Mucosa of descending colon (tissue), 3 donors: ENCODE measurements at places on chromosomes 4 and X. TPM values are rescaled to one million over a fixed set of nuclear protein-coding genes. Genes with fewer than 3 reads are reported as not detected.

Gene PCYT1B
- not detected for total RNA-seq

Gene UGDH
- total RNA-seq: 352 TPM

Gene UGT2A1
- total RNA-seq: not detected

- no peak for DNase-seq
These were observed 138.9 kb downstream of the PTTG2 start for GRCh38 chr4:38099020-38099600.

Gene KLHL13
- 8.4 TPM for total RNA-seq

- peak; percentile 40 for DNase-seq
These were observed 58.5 kb downstream of the ADD1 start for GRCh38 chr4:2902126-2902525.

DNA sequence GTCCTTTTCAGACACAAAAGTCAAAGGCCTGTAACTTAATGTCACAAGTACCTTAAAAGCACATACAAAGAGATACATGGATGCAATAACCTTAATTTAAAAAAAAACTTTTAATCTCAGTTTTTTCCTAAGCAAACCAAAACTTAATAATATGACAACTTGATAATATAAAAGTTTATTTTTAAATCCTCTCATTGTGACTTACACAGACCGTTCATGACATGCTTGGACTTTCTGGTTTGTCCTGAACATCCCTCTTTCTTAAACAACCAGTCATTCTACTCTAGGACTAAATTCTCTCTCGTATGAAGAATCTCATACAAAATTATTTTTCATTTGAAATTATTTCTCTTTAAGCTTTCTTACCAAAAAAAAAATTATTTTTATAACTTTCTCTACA, 43.1 kb upstream of the CYP2U1 start:
- DNase-seq: peak; percentile 11

Gene MAGEB10
- total RNA-seq: not detected

- DNase-seq: no peak
These were observed 229.9 kb downstream of the COL25A1 start for GRCh38 chr4:109072595-109072994.

DNA sequence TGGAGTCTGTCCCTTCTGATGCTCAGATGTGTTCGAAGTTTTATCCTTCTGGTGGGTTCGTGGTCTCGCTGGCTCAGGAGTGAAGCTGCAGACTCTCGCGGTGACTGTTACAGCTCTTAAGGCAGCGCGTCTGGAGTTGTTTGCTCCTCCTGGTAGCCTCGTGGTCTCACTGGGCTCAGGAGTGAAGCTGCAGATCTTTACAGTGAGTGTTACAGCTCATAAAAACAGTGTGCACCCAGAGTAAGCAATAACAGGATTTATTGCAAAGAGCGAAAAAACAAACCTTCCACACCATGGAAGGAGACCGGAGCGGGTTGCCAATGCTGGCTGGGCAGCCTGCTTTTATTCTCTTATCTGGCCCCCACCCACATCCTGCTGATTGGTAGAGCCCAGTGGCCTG, 18.5 kb downstream of the SLC25A5 start:
- no peak for DNase-seq

DNA sequence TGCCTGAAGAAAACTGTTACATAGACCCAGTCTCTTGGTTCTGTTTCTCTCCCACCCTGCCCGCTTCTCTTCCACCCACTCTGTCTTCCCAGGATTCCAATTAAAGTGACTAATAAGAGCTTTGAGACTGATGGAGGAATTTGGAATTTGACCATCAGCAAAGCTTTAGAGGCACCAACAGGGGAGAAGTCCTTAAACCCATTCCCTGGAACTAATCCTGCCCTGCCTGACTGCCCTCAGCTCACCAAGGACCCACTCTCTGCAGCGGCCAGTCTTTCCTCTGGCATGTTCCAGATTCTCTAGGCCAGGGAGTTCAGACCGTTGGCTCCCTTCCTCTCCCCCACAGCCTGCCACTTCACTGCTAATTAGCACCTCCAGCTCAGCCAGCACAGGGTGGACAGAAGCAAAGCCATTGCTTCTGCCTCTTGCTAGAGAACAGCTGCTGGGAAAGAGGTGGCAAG, 23.9 kb downstream of the SCD5 start:
- DNase-seq: no peak

GRCh38 chr4:101762025-101762424, 28.5 kb upstream of the BANK1 start:
- DNase-seq: no peak

GRCh38 chrX:139287155-139287924, 243.2 kb upstream of the F9 start:
- DNase-seq: peak; percentile 46

Gene RHOH
- 5.8 TPM for total RNA-seq

Gene CSAG1
- total RNA-seq: not detected

GRCh38 chrX:72019487-72019886, 108.8 kb downstream of the NHSL2 start:
- no peak for DNase-seq

DNA sequence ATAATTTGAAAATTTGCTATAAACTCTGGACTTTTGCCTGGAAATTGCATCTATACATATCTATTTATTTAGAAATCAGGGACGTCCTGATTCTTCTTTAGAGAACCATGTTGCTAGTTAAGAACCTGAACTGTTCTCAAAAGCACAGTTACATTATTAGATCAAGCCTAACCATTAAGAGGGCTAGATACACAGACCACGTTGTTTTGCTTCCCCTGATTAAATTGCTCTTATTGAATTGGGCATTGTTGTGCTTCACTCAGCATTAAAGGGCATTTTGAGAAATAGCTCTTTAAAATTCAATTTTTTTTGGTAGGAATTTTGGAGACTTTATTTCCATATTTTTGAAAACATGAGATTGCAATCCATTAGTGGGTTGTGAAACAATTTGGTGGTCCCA, 44.4 kb downstream of the FIP1L1 start:
- no peak for DNase-seq

DNA sequence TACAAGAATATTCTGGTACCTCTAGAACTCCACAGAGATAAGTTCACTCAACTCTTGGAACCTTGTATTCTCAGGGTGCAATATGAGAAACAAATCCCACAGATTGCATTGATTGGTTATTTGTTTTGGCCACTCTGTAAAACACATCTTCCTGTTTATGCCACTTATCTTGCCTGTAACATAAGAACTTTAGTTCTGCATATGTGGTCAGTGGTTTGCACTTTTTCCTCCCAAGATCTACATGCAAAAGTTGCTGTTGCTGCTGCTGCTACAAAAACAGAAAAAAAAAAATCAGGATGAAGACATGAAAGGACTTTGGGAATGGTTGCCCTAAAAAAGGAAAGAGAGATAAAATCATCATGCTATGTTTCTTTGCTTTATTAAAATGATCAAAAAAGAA, 9.6 kb downstream of the ODAPH start:
- DNase-seq: no peak

- no peak for DNase-seq
These were observed 49.5 kb downstream of the SHROOM2 start for GRCh38 chrX:9835585-9836210.

- no peak for DNase-seq
These were observed 8.1 kb downstream of the NEK1 start for GRCh38 chr4:169604131-169604900.

DNA sequence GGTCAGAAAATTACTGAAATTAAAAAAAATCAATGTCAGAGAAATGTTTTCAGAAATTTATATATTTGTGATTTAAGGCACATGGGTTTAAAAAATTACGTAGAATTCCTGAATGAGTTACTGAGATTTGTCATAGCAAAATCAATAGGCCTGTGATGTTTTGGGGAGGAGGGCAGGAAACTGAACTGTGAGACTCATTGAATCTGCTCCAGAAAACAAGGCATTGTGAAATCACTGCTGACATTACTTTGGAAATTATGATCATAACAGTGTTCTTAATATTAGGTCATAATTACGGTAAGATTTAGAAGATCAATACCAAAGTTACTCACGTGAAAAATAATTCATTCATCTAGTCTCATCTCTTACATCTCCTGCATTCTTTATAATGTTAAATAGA, 5.3 kb downstream of the FGF5 start:
- DNase-seq: no peak

Gene IGFBP7
- 225 TPM for total RNA-seq

DNA sequence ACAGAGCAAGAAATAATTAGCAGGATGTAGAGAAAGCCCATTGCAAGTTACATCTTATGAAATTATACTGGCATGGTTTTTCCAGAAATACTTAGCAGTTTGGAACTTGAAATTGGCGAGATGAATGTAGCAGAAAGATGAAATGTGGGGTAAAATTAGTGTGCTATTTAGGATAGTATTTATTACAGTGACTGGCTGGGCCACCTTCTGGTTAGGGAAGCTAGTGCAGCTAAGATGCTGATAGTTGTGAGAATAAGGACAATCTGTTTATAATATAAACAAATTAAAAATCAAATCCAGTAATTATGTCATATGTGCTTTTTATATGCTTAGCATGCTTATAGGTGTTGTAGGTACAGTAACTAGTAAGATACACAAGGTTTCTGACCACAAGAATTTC, 74.8 kb downstream of the IL15 start:
- DNase-seq: no peak

- DNase-seq: no peak
These were observed 511.8 kb upstream of the LCORL start for GRCh38 chr4:18533262-18533775.

- peak; percentile 51 for DNase-seq
These were observed 278.9 kb downstream of the INPP4B start for GRCh38 chr4:142567199-142567598.

Gene CCSER1
- total RNA-seq: 32.4 TPM

- no peak for DNase-seq
These were observed 72.4 kb upstream of the TBL1X start for GRCh38 chrX:9392445-9392844.

DNA sequence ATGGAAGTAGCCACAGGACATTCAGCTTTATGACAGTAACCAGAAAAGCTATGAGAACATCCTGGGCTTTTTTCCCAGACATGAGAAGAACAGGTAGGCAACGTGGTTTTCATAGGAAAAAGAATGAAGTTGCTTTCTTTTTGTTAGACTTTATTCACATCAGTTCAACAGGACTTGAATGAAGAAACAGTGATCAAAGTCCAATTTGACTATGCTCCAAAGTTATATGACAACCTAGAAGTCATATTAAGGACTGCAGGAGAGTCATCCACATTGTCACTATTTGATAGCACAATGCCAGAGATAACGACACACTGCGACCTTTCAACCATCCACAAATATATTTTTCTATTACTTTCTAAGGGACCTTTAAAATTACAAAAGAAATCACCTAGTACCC, 39.2 kb upstream of the PRDX4 start:
- DNase-seq: no peak

GRCh38 chrX:12865359-12865758, 1.5 kb upstream of the TLR7 start:
- DNase-seq: no peak

Gene TRPC5OS
- total RNA-seq: not detected

Gene ADGRG2
- 1.3 TPM for total RNA-seq

Gene DCLK2
- 3.0 TPM for total RNA-seq

GRCh38 chr4:5940470-5941203, 47.8 kb upstream of the CRMP1 start:
- DNase-seq: no peak

GRCh38 chr4:40216622-40217366, 20.0 kb downstream of the RHOH start:
- DNase-seq: no peak

Gene SERPINA7
- total RNA-seq: not detected

GRCh38 chr4:184994010-184994622, 24.2 kb upstream of the HELT start:
- DNase-seq: no peak

DNA sequence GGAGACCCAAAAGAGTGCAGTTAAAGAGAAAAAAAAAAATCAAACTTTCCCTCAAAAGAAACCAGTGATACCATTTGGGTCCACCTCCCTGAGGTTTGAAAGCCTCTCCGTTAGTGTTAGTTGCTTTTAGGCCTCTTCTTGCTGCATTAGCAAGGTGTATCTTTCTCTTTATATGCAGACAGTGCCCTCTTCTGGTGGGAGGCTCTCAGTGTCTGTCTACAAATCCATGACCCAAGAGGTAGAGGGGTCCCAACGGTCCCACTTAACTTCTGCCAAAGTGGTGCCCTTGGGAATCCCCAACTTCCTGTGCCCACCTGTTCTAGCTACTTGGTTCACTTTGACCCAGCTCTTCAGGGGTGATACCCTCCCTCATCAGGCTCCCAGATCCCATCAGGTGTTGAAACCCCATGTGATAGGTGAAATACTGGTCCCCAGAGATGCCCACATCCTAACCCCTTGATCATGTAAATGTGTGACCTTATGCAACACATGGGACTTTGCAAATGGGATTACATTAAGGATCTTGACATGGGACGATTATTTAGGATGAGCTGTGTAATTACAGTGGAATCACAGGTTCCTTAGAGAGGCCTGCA, 63.7 kb upstream of the CD99 start:
- DNase-seq: peak; percentile 57

DNA sequence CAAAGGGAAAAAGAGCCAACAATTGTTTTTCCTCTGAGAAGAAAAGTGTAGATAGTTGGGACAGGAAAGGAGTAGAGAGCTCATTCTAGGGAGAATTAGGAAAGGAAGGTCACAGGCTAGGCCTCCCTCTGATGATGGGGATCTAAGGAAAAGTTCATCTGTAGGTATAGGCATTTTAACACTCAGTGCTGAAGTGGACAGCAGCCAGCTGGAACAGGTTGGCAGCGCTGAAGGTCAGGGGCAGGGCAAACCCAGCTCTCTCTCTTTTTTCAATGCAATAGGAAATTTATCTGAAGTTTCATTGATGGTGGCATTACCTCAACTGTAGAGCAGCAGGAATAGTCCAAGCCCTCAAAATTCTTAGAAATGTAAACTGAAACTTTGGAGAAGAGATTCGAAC, 98.5 kb upstream of the ETNPPL start:
- no peak for DNase-seq

DNA sequence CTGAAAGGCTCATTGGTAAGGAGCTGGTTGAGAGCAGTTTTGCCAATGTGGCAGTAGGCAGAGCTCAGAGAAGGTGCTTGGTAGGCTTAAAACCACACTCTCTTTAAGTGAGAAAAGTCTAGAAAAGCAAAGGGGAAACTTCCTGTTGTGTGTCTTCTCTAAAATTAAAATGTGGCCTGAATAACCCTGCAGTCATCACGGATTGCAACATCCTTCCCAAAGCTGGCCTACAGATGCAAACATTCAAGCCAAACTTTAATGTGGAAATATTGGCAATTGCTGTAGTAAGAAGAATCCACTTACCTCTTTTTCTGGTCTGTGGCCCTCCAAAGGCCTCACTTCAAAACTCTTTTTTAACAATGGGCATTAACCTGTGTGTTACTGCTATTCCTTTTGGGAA, 348.5 kb downstream of the OPHN1 start:
- DNase-seq: no peak

- DNase-seq: no peak
These were observed 105.0 kb upstream of the ANKRD50 start for GRCh38 chr4:124817531-124817930.
